ENCODE measurements at places on chromosomes 5 and 9.

- no peak for DNase-seq
These were observed 31.0 kb downstream of the PSMB7 start for GRCh38 chr9:124384210-124384609.

GRCh38 chr5:126499278-126499677 is 76.1 kb downstream of the GRAMD2B start:
- no peak for DNase-seq

GRCh38 chr9:14085810-14086209 is 228.1 kb downstream of the NFIB start:
- no peak for DNase-seq

GRCh38 chr9:127336506-127337352 is 60.2 kb upstream of the SLC2A8 start:
- DNase-seq: no peak

GRCh38 chr5:10836986-10837385 is 76.0 kb upstream of the DAP start:
- no peak for DNase-seq

DNA sequence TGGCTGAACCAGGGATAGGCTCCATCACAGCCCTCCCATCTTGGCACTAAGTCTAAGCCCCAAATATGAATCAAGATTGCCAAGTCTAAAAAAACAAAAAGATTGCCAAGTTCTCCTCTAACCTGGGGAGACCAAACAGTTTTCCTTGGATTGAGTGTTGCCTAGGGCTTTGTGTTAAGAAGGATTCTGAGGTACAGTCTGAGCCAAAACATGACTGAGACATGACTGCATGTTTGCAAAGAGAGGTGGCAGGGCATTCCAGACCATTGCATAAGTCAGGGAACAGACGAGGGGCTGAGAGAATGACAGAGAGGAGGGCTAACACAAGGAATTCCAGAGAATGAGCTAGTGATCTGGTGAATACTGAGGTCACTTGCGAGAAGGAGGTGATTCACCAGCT is 11.4 kb downstream of the LAMC3 start:
- DNase-seq: no peak

DNA sequence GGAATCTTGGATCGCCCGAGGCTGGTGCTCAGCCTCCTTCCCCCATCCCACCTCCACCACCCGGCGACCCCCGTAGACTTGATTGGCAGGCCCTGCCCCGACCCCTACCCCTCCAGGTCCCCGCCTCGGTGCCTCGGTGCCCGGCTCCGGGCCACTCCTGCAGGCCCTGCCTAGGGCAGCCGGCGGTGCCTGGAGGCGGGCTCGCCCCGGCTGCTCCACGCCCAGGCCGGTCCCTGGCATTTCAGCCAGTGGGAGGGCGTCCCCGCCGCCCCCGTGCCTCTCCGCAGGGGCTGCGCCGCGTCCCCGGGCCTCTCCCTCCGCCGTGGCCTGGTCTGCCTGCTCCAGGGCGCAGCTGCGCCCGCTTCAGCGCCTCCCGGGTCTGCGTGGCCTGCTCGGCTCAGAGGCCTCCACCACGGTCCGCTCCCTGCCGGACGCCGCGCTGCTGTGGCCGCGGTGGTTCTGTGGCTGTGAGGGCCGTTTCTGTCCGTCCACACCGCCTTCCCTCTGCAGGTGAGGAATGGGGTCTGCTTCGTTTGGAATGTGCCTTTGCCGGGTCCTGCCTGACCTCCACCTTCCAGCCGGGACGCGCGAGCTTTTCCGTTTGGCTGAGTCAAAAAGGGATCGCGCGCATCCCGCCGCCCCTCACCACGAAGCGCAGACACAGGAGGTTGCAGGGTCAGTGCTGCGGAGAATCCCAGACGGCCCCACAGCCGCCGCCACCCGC is 48.3 kb upstream of the IRX4 start:
- no peak for DNase-seq

Data from stimulated activated CD4-positive, alpha-beta T cell treated with anti-CD3 and anti-CD28 coated beads, TNF-alpha, amount 100 ng/mL, for 1 hour (primary cell).